Stimulated activated CD8-positive, alpha-beta memory T cell treated with anti-CD3 and anti-CD28 coated beads, Interleukin-2, amount 100 ng/mL, for 1 hour (primary cell): ENCODE measurements at places on chromosomes 6 and 20.

DNA sequence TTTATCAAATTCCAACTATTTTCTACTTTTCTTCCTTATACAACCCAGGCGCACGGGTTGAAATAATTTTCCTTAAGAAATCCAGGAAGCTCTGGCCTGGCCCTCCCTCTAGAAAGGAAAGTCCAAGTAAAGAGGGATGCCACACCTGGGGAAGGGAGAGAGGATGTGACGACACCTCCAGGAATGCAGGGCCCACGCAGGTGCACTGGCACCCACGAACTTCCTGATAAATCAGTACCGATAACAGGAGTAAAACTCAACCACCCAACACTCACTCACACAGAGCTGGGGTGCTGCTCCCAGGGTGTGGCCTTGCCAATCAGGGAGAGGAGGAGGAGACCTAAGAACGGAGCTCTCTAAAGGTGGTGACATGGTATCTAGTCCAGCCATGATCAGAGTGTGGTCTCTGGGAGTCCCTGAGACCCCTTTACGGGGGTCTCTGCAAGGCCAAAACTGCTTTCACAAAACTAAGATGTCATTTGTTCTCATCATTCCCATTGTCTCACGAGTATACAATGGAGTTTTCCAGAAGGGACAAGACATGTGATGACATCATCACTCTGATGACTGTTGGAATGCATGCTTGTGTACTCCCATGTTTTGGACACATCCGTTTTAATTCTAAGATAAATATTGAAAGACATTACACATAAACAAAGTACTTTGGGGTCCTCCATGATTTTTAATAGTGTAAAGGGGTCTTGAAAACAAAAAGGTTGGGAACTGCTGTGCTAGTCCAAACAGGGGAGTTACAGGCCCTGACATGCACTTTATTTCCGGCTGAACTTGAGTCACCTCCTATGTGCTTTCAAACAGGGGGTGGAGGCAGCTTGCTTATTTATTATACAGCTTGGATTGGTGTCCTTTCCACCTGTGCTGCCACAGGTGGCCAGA lies 2.2 kb upstream of the PARD6B start:
- DNase-seq: no peak

DNA sequence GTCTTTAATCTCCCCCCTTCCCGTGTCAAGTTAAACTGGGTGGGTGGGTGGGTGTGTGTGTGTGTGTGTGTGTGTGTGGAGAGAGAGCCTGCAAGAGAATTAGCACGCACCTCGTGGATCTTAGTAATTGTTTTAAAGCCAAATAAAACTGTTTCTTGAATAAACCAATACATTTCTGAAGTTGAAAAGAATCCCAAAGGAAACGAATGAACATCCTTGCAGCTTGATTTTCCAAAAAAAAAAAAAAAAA lies 381 bp upstream of the BICRAL start:
- no peak for DNase-seq

DNA sequence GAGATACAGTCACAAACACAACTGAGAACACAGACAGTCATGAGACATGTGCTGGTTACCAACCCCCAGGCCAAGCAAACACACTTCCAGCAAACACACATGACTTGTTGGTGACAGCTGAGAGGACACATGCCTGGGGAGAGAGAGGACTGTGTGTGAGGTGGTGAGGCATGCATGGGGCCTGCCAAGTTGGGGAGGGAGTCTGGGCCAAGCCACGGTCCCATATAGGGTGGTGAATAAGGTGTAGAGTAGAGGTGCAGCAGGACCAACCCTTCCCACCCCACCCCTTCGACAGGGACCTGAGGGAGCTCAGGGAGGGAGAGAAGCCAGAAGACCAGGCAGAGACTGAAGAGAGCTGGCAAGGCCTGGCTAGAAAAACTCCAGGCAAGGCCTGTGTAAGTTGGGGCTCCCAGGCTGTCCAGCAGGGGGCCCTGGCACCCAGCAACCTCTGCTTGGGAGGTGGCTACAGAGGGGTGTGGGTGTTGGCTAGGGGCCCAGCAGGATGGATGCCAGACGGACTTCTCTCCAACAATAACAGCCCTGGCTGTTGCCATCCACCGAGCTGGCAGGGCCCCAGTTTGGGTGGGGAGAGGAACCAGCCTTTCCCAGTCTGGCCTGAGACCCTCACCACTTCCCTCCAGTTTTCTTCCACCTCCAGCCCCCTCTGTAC lies 2.0 kb upstream of the SLC29A1 start:
- DNase-seq: peak; percentile 50

GRCh38 chr6:52503851-52504781 lies 72.7 kb downstream of the TRAM2 start:
- DNase-seq: no peak

DNA sequence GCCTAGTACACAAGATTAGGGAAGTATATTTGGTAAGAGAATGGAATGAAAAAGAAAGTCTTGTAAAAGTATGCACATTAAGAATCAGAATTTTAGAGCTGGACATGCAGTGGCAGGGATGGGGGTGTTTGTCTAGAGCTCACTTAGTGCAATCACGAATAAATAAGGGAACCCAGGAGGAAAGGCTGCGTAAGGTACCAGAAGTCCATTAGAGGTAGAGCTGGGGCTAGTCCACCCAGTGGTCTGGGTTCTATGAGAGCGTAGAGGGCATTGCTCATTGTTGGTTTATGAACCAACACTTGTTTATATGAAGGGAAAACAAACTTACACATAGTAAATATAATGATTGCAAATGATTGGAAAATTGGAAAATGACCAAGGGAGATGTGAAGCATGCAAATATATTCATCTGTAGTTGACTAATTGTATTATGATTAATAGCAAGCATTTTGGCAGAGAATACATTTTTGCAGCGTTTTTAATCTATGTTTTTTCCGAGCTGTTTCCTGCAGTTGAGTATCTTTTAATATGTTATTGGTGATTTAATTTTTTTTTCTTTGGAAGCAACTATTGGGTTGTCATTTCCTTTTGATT lies 3.2 kb downstream of the CDC40 start:
- no peak for DNase-seq

DNA sequence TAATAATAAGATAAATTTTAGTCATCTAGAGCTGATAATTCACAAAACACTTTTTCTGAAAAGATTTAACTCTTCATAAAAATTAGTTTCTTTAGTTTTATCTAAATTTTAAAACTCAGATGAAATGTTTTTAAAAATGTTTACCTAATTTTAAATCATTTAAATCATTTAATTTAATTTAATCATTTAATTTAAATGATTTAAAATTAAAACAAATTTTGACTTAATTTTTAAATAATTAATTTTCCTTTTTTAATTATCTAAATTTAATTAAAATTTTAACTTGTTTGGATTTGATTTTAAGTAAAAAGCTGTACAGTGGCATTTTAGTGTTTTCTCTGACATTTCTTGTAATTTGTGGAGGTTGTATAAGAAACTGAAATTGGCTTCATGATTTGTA lies 131.7 kb upstream of the RNF217 start:
- DNase-seq: no peak

- DNase-seq: no peak
Observed at GRCh38 chr6:16802071-16802470, 40.8 kb upstream of the ATXN1 start.

DNA sequence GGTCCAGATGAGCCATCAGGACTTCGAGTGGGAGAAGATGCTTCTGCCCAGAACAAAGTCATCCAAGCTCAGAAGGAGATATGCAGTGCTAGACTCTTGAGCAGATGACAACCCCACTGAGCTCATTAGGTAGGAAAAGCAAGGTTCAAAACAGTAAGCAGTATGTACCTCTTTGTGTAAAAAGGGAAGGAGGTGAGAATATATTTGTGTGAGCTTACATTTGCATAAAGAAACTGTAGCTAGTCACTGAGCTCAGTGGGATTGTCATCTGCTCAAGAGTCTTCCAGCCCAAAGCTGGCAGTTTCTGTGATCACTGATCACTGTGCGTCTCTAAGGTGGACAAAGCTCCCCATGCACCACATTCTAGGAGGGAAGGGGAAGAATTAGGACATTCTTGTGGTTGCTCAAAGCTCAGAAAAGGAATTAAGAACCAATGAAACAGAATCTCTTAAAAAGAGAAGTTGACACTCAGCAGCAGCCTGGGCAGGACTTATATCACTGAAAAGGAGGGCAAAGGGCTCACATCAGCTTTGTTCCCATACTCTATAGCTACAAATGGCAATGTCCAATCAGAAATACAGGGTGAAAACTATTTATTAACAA lies 90.0 kb upstream of the MAFB start:
- DNase-seq: no peak

GRCh38 chr20:57224641-57225138 lies 41.8 kb downstream of the BMP7 start:
- no peak for DNase-seq

GRCh38 chr20:9018346-9018745 lies 50.5 kb upstream of the PLCB4 start:
- DNase-seq: no peak

DNA sequence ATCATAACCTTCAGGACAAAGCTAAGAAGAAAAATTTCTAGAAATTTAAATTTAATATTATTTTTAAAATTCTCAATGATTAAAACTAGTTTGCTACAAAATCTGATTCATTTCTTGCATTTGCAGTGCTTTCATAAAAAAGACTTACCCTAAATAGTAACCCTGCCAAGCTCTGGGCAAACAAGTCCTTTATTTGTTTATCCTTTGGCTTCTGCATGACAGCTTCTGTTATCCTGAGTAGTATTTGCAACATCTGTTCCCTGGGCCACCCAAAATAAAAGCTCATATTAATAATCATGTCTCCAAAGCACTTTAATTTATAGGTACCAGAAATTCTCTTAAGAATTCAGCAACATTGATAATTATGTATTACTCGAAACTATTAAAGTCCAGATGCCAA lies 101.3 kb downstream of the RALGAPA2 start:
- no peak for DNase-seq

- no peak for DNase-seq
Observed at GRCh38 chr6:42038811-42039408, 11.4 kb upstream of the TAF8 start.

DNA sequence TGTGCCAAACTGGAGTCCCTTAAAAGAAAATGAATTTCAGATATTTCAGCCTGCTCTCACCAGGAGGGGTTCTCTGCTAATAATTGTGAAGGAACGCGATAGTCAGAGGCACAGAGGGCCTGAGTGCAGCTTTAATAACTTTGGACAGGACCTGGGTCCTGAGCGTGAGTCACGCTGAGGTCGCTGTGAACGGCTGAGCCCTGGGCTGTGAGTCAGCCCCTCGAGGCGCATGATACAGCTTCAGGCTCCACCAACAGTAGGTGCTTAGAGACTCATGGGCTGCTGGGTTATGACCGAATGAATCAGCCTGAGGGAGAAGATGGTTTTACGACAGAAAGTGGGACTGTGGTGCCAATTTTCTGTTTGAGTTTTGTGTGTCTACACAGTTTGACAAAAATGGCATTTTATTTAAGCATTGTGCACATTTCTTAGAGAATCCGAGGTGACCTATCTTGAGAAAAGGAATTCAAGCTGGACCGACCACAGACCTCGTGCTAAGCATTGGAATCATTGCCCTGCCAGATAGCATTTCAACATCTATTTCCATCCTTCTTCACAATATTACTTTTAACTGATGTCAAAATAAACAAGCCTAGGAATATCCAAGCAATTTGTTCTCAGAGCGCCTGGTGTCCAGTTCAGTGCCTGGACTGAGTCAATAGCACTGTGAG lies 183.0 kb downstream of the THBS2 start:
- DNase-seq: no peak

GRCh38 chr20:2172305-2173175 lies 70.9 kb downstream of the STK35 start:
- peak; percentile 31 for DNase-seq

GRCh38 chr6:77448546-77448945 lies 14.7 kb downstream of the HTR1B start:
- no peak for DNase-seq

GRCh38 chr6:64050590-64050989 lies 415.0 kb downstream of the PHF3 start:
- no peak for DNase-seq

DNA sequence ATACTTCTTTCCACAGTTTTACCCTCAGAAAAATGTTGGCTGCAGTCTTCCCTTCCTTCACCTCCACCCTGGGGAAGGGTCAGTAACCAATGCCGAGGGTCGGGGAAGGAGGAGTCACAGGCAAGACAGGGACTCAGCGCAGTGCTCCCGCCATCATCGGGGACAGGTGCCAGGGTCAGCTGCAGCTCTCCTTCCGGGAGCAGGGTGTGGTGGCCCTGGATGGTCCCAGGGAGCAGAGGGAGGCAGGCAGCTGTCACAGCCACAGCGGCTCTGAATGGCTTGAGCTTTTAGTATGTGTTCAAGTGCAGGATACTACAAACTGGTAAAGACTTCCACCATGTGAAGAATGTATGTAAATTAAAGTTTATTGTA lies 26.0 kb upstream of the PI16 start:
- no peak for DNase-seq

- peak; percentile 16 for DNase-seq
Observed at GRCh38 chr6:166435574-166435973, 52.8 kb upstream of the MPC1 start.

DNA sequence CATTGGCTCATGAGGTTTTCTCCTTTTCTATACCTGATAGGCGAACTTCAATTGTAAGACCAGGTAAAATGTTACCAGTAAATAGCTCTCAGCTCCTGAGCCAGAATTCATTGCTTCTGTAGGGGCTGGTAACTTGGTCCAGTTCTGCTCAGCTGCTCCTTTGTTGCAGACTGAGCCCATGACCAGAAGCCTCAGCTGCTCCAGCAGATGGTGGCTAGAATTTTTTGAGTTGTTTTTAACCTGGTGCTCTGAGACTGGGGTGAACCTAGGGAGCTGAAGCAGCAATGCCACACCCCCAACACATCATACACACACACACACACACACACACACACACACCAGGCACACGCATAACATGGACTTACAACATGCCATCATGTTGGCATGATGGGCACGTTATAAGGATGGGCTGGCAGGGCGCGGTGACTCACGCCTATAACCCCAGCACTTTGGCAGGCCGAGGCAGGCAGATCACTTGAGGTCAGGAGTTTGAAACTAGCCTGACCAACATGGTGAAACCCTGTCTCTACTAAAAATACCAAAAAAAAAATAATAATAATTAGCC lies 103.1 kb downstream of the QRSL1 start:
- DNase-seq: no peak

DNA sequence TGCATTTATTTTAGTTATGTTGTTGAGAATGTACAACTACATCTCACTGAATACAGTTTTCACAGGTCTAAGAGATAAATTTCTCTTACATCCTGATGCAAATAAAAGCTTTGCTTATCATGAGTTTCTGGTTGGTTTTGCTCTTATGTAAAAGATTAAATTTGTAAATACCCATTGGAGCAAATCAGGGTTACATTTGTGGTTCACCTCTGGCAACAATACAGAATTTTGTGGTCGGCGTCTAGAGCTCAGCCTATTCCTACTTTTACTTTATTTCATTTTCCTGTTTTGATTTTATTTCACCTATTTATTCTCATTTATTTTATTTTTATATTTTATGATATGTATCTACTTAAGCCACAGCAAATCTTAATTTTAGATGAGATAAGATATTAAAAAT lies 271.9 kb upstream of the MARCKS start:
- no peak for DNase-seq

GRCh38 chr20:39462416-39462945 lies 500.3 kb downstream of the DHX35 start:
- DNase-seq: no peak

DNA sequence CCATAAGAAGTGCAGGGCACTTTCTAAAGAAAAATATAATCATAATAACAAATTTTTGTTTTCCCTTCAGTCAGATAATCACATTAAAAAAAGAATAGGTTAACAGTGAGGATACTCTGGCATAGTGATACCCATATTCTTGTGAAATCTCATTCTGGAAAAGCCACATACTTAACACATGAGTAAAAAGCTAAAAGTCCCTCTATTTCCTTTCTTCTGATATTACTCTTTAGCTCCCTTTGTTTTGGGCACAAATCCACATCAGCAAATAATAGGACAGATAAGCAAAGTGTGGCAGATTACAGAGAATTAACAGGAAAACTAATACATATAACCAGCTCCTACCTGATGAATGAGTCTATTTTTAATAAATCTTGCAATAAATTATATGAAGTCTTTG lies 15.8 kb downstream of the SHPRH start:
- no peak for DNase-seq
